ENCODE measurements at places on chromosomes 13 and 19.

DNA sequence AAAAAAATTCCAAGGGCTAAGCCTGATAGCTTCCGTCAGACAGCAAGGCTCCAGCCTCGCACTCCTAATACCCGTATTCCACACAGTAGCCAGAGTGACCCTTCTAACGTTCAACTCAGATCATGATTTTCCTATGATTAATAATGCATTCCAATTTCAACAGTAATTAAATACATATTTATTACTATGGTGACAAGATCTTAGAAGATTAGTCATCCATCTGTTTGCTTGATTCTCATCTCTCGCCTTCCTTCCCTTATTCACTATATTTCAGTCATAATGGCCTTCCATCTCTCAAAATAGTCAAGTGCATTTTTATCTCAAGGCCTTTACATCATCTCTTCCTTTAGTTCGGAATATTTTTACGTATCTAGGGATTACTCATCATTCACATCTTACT lies 621.2 kb upstream of the SPRY2 start:
- no peak for DNase-seq

DNA sequence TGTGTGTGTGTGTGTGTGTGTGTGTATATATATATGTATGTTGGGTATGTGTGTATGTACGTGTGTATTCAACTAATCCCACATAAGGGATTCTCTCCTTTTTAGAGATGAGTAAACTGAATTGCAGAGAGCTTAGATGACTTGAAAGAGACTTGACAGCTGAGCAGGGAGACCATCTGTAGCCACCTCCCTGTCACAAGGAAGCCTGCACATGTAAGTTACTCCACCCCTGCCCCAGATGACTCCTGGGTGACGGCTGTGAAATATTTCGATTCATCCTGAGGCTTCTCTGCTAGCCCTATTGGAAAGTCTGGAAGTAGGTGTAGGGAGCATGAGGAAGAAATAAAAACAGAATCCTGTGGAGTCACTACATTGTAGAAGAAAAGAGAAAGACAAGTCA lies 480.4 kb downstream of the FOXO1 start:
- DNase-seq: no peak

- DNase-seq: no peak
These were observed 3.3 kb downstream of the GNA11 start for GRCh38 chr19:3097442-3097871.

- DNase-seq: no peak
These were observed 197.1 kb downstream of the ITGBL1 start for GRCh38 chr13:101649488-101650126.

DNA sequence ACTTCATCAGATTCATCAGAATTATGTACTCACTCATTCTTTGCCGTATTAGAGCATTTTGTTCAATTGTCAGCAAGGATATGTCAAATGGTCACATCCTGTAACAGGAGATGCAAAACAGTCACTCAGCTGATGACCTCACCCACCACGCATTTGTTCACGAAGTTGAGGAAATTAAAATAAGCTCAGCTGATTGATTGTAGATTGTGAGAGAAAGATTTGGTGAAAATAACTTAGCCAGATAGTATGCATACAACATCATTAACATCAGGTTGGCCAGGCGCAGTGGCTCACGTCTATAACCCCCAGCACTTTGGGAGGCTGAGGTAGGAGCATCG lies 22.6 kb upstream of the CDC16 start:
- no peak for DNase-seq

GRCh38 chr13:80374444-80374843 lies 33.5 kb upstream of the SPRY2 start:
- DNase-seq: no peak

DNA sequence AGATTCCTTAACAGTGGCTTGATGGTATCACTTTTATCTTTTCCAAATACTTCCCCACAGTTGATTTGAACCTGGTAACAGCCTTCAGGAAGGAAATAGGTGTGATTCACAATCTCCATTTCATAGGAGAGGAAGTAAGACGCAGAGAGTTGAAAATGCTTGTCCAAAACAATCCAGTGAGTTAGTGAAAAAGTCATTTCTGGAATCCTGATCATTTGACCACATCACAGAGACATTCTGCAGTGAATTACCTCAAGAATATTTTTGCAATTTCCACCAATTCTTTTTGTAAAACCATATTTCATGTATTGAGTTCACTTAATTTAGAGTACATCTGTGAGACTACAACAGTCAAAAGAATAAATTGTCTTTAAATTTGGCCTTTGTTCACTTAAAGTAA lies 292.8 kb downstream of the DCLK1 start:
- no peak for DNase-seq

- DNase-seq: no peak
These were observed 86.6 kb downstream of the FLT1 start for GRCh38 chr13:28408235-28408848.

DNA sequence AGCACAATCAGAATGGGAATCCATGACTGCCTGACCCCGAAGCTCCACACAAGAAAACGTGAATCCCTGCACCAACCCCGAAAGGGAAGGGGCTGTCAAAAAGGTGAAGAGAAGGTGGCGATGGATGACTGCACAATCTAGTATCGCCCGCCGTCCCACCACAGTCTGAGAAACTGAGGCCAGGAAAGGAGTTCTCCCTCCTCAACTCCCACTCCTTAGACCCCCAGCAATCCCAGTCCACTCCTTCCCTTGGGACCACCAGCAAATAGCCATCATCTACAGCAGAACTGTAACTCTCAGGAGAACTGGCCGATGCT lies 451 bp downstream of the NOSIP start:
- DNase-seq: no peak

DNA sequence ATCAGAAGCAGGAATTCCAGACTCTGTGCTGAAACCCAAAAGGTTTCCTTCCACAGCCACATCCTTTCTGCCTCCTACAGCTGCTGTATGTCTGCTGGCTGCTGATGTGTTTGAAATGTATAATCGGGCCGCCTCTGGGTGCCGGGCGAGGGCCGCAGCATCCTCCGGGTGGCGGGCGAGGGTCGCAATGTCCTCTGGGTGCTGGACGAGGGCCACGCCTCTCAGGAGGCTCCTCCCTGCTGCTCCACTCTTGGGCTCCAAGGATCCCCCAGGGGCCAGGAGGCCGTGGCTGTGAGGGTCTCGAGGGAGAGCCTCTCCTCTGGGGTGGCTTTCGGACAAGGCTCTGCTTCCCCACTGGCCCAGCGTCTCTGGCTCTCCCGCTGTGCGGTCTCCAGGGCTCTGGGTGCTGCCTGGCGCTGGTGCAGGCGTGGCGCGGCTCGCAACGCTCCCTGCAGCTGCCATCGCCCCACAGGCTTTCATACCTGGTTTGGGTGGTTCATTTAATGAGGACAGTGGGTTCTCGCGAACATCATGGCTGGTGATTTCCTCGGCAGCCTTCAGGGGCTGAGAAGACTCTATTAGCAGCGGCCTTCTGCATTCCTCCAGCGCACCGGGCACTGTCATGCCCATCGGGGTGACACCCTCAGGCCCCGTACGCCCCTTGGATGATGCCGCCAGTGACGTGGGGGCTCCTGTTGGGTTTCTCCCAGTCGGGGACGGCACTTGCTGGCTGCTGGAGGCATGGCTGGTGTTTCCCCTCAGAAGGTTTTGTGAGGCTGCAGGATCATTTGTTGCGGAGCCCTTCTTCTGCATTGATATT lies 41.8 kb upstream of the GRTP1 start:
- no peak for DNase-seq

DNA sequence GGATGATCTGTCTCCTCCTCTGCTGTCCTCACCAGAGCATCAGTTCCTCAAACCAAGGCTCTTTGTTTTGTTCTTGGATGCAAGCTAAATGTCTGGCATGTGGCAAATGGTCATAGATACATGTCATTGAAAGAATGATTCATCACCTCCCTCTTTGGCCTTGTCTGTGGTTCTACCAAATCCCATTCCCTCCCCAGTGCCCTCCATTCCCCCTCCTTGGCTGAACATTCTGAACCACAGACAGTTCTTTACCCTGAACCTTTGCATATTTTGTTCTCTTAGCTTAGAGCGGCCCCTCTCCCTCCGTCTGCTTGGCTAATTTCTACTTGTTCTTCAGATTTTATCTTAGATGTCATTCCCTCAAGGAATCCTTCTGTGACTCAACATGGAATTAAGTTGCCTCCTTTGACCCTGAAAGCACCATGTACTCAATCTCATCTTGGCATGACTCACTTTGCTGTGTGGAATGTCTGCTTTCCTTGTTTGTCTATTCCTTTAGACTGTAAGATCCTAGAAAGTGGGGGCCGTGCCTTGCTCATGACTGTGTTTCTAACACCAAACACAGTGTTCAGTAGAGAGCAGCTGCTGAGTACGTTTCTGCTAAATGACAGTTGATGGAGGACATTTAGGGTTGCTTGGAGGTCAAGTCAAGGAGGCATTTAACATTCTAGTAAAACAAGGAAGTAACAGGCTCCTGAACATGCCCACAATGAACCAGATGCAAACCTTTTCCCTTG lies 8.1 kb downstream of the ALOX5AP start:
- no peak for DNase-seq

- DNase-seq: peak; percentile 52
These were observed 1.3 kb upstream of the LRCH1 start for GRCh38 chr13:46551410-46552302.

DNA sequence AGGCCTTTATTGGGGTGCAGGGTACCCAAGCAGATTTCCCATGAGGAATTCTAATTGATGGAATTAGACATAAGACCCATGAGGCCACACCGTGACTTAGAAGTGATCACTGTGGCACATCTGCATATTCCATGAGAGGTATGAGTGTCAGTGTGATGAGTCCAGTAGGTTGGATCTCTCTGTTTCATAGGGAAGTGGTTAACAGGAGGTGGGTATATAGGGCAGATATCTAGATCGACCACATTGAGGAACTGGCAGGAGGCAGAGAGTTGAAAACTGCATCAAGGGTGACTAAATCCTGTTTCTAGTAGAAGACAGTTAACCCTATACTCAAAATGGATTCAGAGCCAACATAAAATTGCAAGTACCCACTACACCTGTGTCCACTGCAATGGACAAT lies 68.6 kb upstream of the MIR17HG start:
- no peak for DNase-seq

- no peak for DNase-seq
These were observed 5.3 kb downstream of the ZNF763 start for GRCh38 chr19:11970174-11970573.

DNA sequence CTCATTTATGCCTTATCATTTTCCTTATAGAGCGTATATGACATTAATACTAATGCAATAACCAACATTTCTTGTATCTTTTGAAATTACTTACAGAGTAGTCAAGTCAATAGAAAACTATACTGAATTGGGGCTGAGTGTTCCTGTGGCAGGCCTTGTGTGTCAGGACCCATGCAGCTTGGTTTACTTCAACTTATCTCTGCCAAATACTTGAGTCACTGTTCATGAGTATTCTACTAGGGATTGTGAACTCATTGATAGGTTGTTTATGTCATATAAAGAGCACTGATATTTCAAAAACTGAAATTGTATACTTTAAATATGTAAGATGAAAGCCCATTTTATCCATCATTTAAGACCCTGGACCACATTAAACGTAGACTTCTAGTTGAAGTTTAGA lies 688.6 kb upstream of the SLITRK1 start:
- no peak for DNase-seq

- no peak for DNase-seq
These were observed 4.9 kb upstream of the TFDP1 start for GRCh38 chr13:113579686-113580085.

GRCh38 chr13:94315188-94315587 lies 164.3 kb downstream of the DCT start:
- no peak for DNase-seq

DNA sequence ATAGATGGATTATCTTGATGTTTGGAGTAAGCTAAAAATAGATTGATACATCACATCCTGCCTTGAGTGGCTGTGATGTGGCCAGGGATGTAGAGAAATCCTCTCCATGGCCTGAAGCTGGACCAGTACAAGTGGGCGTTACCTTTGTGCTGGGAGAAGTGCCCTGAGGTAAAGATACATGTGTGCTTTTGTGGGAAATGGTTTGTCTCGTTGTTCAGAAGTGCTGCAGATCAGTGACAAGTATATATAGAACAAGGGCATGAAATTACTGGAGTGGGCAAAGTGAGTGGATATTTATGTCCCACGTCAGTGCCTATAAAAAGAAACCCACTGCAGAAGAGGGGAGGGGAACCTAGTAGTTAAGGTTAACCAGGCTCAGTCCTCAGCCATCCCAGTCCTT lies 12.2 kb upstream of the ZNF304 start:
- no peak for DNase-seq

DNA sequence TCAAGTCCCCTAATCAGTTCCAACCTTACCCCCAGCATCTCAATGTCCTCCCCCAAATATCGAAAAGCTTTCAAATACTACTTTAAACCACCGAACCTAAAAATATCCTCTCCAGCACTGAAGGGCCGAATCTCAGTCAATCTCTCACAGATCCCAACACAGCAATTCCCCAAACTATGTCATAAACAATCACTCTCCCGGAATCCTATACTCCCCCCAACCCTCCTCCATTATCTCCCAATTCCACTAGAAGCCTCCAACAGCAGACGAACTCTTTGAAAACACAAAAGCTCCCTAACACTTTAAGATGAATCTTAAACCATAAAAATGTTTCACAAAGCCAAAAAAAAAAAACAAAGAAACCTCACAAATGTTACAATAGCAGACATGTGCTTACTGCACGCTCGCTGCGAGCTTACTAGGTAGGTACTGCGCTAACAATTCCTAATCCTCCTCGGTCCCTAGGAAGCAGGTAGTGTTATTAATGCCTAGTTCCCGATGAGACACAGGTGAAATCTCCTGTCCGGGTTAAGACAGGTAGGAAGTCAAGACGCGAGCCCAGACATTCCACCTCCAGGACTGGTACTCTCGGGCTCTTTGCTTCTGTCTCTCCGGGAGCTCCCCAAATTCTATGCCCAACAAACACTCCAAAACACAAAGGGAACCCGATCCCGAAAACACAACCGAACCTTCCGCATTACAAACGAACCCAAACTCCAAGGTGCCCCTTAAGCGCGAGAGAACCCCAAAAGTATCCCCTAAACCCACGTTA lies 14.2 kb downstream of the FBXO46 start:
- no peak for DNase-seq

- DNase-seq: no peak
These were observed 60.0 kb upstream of the SERP2 start for GRCh38 chr13:44313674-44314073.

- DNase-seq: no peak
These were observed 563.5 kb upstream of the SLITRK1 start for GRCh38 chr13:84445776-84446175.

GRCh38 chr13:33452873-33453517 lies 167.4 kb upstream of the STARD13 start:
- DNase-seq: no peak

DNA sequence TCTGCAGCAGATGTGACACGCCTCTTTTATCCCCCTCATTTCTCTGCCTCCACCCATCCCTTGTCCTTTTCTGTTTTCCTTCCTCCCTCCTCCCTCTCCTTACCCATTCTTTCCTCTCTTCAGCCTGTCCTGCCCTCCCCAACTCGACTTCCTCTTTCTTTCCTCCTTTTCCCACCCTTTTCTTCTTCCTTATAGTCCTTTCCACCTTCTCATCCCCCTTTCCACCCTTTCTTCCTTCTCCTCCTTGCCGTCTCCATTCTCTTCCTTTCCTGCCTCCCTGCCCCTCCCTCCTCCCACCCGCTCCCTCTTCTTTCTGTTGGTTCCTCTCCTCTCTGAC lies 688 bp upstream of the ZNF71 start:
- DNase-seq: no peak

GRCh38 chr19:35090506-35091214 lies 25.0 kb upstream of the FXYD3 start:
- DNase-seq: peak; percentile 8

GRCh38 chr13:103302676-103303075 lies 236.5 kb upstream of the SLC10A2 start:
- no peak for DNase-seq

- no peak for DNase-seq
These were observed 32.8 kb downstream of the ATP12A start for GRCh38 chr13:24713022-24713421.

- no peak for DNase-seq
These were observed 34.0 kb downstream of the WDR87 start for GRCh38 chr19:37872383-37872782.
